ENCODE measurements at places on chromosomes 13 and 19.

DNA sequence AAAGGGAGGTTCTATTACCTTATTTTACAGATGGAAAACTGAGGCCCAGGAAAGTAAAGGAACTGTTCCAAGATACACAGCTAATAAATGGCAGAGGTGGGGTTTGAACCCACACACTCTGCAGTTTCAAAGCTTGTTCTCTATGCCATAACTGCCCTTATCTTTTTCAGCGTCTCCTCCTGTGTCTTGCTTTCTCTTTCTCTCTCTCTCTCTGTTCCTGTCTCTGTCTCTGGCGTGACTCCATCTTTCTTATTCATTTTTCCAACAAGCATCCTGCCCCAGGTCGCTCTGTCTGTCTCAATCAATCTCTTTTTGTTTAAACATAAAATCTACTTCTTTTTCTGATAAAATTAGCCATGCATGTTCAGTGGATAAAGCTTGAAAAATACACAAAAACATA lies 3.2 kb upstream of the IFNL4 start:
- no peak for DNase-seq

- no peak for DNase-seq
These were observed 545.2 kb downstream of the GPC6 start for GRCh38 chr13:93771782-93772181.

DNA sequence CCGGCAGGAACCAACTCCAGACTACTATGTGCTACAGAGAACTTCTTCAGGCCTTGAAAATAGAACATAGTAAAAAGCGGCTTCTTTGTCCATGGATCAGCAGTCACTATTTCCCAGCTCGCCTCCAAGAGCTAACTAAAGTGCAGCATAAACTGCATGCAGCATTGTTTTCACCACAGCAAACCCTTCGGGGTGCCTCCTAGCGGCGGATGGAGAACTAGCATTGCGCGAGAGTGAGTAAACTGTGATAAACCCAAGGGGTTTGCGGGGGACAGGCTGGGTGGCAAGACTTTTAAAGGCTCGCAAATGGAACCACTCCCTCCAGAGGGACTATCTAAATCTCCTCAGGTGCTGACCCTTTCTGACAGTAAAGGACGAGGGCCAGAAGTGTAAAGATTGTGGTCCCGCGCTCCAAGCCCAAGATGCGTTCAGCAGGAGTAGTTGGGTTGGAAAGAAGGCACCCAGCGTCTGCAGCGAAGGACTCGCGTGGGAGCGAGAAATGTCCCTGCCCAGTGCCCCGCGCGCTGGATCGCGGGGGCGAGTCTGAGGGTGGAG lies 21.5 kb upstream of the SGCG start:
- DNase-seq, result no peak

- no peak for DNase-seq
These were observed 6.6 kb upstream of the GIPC1 start for GRCh38 chr19:14502334-14503092.

DNA sequence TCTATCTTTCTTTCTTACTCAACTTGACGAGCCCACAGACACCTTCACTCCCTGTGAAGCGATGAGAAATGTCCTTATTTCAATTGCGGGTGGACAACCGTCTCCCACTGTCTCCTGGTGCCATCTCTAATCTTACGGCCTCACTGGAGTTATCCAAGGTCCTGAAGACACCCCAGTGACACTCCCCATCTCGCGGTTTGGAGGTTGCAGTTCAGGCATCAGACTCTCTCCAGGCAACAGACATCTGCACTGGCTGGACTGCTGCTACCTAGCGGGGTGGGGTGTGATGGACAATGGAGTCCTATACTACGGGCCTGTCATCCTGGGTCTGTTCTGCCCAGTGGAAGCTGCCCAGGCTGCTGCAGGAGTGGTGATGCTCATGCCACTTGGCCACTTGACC lies 18.3 kb upstream of the IRS2 start:
- DNase-seq, result no peak

GRCh38 chr13:60135344-60135743 lies 28.4 kb downstream of the DIAPH3 start:
- no peak for DNase-seq

DNA sequence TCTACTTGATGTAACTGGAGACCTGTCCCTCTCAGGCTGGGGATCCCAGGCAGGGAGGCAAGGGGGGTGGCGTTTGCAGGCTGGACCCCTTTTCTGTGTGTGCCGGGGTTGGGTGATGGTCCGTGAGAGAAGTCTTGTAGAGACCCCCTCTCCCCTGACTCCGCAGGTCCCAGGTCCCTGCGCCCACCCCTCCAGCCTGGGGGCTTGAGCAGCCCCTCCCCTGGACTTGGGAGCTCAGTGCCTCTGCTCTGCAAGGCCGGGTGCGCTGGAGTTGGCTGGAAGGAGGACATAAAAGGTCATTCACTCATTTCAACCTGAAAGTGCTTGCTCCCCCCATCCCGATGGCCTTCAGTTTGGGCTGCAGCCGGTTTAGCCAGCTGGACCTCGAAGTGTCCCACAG lies 89.5 kb downstream of the SLC7A1 start:
- no peak for DNase-seq

DNA sequence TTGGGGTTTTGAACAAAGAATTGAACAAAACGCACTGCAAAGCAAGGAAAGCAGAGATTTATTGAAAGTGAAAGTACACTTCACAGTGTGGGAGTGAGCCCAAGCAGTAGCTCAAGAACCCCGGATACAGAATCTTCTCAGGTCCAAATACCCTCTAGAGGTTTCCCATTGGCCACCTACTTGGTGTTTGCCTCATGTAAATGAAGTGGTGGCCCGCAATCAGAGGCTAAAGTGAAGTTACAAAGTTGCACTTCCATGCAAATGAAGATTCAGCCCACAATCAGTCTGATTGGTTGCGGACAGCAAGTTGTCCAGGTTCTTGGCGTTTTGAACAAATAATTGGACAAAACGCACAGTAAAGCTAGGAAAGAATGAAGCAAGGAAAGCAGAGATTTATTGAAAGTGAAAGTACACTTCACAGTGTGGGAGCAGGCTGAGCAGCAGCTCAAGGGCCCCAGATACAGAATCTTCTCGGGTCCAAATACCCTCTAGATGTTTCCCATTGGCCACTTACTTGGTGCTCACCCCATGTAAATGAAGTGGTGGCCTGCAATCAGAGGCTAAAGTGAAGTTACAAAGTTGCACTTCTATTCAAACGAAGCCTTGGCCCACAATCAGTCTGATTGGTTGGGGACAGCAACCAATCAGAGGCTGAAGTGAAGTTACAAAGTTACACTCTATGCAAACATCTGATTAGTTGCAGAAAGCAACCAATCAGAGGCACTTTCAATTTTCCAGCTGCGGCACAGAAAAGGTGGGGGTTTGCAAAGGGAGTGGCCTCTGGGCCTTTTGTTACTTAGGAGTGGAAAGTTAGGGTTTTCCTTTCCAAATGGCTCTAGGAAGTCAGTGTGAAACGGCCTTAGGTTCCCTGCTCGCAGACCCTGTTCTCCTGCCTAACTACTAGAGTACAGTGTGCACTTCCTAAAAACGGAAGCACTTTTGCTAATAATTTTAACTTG lies 4.8 kb upstream of the TM9SF2 start:
- no peak for DNase-seq

DNA sequence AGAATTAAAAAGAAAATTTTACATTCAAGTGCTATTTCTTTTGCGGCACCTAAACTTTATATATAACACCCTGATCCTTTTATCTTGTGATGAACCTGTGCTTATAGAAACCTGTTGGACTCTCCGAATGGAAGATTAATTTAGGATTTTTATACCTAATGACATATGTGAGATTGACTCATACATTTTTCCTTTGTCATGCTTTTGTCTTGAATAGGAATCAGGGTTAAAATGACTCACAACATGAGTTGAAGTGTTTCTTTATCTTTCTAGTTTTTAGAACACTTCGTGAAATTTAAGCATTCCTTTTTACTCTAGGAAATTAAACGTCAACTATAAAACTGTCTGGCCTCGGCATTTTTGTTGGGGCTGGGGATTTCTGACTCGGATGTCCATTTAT lies 378.9 kb downstream of the PCDH20 start:
- no peak for DNase-seq

DNA sequence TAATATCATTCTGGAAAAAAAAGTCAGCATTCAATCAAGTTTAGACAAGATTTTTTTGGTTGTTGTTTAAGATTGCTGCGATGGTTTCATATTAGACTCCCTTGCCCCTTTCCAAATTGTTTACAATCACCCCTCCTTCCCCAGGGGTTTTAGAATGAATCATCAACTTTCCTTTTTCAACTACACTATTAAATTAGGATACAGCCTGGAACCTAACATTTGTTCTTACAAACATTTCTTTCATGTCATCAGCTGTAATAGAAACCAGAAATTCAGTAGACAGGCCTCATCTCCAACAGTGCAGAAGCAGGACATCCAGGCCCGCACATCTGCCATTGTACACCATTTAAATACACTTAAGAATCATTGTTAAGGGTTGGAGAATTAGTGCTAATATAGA lies 44.4 kb upstream of the WDFY2 start:
- no peak for DNase-seq

GRCh38 chr19:36750066-36750691 lies 22.4 kb downstream of the ZNF850 start:
- no peak for DNase-seq

- no peak for DNase-seq
These were observed 63.4 kb downstream of the EFNB2 start for GRCh38 chr13:106471957-106472543.

- no peak for DNase-seq
These were observed 906 bp downstream of the FXYD5 start for GRCh38 chr19:35155441-35155840.

DNA sequence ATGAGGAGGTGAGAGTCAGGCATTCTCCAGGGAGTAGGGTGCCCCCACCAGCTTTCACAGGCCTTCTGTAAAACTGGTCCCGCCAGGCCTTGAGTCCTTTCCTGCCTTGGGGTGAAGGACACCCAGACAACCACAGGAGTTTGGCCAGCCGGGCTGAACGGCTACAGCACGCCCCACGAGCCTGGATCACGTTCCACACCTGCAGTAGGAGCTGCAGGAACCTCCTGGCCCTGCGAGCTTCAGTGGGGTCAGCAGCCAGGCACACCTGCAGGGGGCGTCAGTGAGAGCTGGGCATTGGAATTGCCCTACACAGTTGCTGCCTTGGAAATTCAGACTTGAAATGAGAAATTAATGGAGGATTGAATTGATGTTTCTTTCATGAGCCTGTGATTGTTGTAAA lies 45.7 kb downstream of the COL4A2 start:
- DNase-seq, result no peak

- no peak for DNase-seq
These were observed 32.6 kb downstream of the RUBCNL start for GRCh38 chr13:46354156-46355087.

DNA sequence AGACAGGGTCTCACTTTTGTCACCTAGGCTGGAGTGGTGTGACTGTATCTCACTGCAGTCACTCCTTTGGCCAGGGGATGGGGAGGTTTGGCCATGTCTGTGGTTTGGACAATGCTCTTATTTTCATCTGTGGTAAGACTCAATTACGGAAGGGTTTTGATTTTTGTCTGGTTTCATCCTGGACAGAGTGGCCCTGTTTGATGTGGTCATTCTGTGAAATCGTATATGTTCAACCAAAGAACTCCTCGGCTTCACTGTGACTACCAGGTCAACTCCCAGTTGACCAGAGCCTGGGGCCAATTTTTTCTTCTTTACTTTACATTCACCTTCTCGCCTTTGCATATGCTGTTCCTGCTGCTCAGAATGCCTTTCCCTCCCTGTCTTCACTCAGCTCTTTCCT lies 6.8 kb upstream of the CCDC124 start:
- DNase-seq, result no peak

- peak; percentile 2 for DNase-seq
These were observed 679 bp upstream of the CDADC1 start for GRCh38 chr13:49246850-49247642.

GRCh38 chr19:53333066-53333462 lies 485 bp upstream of the ZNF845 start:
- no peak for DNase-seq

GRCh38 chr19:52658595-52658994 lies 20.4 kb upstream of the ZNF83 start:
- DNase-seq, result no peak

GRCh38 chr13:100211016-100211710 lies 122.3 kb downstream of the PCCA start:
- DNase-seq, result no peak

DNA sequence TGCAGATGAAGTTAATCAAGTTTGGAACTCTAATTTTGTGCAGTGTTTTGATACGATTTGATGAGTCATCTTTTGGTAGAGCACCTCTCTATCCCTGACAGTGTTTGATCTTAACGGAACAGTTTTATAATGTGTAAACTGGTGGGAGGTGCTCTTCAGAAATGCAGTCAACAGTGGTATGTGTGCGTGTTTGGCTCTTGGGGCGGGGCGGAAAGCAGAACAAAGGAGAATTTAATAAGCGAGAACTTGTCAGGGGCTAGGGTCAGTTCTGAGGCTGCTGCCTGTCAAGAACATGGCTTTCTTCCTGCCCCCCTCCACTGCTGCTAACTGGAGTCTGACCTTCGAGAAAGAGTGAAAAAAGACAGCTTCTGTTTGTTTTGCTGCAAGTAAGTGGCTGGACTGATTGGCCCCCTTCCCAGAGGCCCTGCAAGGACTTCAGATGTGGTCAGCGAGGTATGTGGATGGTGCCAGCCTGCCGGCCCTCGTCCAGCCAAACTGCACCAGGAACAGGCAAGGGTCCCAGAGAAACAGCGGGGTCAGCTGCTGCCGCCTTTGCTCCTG lies 40.8 kb downstream of the BBC3 start:
- DNase-seq, result no peak

GRCh38 chr13:113364901-113365582 lies 1.1 kb upstream of the GRTP1 start:
- DNase-seq, result no peak

DNA sequence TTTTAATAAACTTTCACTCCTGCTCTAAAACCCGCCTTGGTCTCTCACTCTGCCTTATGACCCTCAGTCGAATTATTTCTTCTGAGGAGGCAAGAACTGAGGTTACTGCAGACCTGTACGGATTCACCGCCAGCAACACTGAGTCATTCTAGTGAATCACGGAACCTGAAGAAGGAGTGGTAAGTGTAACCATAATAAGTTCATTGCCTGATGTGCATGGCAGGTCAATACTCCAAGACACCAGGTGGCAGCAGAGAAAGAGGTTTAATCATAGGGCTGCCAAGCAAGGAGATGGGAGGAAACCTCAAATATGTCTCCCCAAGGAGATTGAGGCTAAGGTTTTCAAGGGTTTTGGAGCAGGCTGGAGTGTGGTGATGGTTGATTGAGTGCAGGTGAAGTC lies 204.3 kb upstream of the IPO5 start:
- DNase-seq, result no peak

GRCh38 chr13:48403913-48404312 lies 9.0 kb downstream of the LPAR6 start:
- DNase-seq, result no peak

DNA sequence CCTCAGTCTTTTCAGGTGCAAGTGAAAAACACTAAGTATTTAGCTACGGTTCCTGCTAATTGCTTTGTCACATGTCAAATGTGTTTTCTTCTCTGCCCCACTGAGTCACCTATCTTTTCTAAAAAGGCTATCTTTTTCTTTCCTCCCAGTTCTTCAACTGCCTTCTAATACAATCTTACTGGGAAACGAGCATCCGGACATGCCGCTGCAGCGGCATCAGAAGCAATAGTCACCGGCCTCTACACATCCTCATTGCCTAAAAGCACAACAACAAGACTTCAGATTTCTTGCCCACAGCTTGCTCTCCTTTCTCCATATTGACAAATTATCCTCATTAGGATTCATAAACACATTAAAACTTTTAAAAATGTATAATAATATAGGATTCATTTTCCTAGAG lies 1.2 kb downstream of the PCDH9 start:
- DNase-seq, result no peak

Data from stimulated activated CD8-positive, alpha-beta memory T cell treated with anti-CD3 and anti-CD28 coated beads, Interleukin-7, amount 100 ng/mL, for 1 hour (primary cell).